Myocyte (in vitro differentiated cells): ENCODE measurements at places on chromosomes 2 and 18. TPM values are rescaled to one million over a fixed set of nuclear protein-coding genes. Genes with fewer than 3 reads are reported as not detected.

DNA sequence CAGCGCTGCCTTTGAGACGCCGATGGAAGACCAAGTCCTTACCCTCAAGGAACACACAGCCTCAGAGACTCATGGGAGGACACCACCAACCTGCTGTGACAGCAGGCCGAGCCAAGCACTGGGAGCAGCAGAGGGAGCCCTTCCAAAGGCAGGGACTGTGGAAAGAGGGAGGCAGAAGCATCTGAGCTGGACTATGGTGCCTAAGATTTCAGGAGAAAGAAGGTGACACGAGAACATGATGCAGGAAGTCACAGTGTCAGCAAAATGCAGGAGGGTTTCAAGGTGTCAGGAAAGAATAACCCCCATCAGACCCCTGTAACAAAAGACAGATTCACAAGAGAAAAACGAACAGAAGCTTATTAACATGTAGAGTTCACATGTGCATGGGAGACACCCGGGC, 24.2 kb upstream of the COX7A2L start:
- DNase-seq = peak; percentile 54

DNA sequence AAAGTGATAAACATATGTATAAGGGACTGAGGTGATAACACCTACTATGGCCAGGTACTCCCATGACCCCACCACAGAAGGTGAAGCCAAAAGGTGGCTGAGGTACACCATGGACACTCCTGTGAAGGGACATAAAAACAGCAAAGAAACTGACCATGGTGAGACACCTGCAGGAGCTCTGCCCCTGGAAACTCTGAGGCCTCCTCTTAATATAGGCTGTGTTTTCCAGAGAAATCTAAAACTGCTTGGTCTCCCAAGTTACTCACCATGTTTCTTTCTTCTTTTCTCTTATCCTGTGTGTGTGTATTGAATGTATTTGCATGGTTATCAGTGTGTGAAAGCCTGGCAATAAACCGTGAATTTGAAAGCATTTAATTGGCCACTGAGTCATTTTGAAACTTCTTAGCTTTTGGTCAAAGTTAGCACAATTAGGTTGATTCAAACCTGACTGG, 739.3 kb upstream of the GCFC2 start:
- DNase-seq = no peak

DNA sequence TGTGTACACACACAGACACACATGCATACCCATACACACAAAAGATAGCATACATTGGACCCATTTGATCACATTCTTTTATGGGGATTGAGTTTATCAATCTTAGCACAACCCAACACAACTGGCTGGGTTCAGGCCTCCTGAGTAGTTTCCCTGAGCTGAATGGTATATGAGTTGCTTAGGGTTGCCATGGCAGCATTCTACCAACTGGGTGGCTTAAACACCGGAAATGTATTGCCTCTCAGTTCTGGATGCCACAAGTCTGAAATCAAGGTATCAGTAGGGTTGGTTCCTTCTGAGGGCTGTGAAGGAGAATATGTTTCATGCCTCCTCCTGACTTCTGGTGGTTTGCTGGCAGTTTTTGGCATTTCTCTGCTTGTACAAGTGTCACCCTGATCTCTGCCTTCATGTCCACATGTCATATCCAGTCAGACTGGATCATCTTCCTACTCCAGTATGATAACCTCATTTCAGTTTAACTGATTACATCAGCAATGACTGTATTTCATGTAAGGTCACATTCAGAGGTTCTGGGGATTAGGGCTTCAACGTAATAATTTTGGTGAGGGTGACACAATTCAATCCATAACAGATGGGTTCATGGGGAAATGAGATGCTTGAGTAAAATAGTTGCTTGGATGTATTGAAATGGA, 212.7 kb downstream of the KCNE4 start:
- DNase-seq = no peak

DNA sequence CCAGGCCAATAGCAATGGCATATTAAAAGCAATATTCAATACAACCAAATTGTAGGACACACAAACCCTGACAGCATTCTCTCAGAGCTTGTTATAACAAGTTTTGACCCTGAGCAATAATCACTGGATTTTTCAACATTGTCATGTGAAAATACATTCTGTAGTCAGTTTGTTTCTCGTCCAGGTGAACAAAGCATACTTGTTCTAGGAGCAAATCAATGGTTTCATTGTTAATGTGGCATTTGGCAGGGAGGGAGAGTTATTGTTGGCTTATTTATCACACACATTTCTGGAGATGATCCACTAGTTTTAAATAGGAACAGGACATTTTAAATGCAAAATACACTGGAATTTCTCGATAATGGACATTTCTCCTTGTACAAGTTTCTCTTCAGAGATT, 69.9 kb upstream of the L3MBTL4 start:
- DNase-seq = no peak

DNA sequence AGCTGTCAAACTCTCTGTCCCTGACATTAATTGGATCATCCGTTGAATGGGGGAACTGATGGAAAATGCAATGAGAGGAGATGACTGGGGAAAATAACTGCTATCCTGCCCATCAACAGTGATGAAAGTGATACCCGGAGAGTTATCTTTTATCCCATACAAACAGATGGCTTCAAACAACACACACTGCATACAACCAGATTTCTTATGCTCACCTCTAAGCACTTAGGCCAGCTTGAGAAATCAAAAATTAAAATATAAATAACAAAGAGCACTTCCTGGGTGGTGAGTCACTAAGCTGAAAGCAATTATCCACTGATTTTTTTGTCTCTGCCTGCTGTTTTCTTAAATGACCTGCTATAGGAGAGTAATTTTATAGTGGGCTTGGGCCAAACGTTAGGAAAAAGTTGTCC, 237.6 kb upstream of the RGPD4 start:
- no peak for DNase-seq

DNA sequence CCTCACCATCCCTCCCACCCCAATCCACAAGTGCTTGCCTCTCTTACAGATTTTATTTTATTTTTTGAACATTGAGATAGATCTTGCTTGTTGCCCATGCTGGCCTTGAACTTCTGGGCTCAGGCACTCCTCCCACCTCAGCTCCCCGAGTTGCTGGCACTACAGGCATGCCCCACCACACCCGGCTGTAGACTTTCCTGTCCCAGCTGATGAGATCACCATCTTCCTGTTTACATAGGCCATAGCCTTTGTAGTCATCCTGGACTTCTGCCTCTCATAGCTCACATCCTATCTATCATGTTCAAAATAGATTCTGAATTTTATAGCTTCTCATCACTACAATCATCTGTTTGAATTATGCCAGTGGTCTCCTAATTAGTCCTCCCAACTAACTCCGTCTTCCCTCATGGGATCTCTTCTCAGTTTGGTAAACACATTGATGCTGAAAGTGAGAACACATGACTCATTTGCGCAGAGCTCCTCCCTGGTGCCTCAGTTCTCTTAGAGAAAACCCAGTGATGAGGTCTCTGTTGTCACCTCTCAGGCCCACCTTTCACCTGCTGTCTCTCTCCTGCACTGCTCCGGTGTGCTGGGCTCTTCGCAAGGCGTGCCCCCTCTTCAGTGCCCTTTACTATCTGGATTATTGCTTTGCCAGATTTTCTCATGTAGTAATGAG, 243.0 kb downstream of the ZNF407 start:
- no peak for DNase-seq

DNA sequence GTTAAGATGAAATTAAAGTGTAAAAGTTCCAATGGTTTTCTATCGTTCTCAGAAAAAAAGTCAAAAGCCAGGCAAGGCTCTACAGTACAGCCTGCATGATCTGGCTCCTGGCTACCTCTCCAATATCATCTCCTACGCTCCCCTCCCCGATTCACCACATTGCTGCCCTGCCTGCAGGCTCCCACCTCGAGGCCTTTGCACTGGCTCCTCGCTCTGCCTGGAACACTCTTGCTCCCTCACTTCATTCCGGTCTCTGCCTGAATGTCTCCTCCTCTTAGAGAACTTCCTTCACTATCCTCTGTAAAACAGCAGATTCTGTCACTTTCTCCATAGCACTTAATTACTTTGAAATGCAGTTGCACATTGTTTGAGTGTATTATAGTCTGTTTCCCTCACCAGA, 72.5 kb downstream of the KLF7 start:
- no peak for DNase-seq

- DNase-seq = no peak
Observed at GRCh38 chr2:134142341-134142738, 111.5 kb upstream of the MGAT5 start.

DNA sequence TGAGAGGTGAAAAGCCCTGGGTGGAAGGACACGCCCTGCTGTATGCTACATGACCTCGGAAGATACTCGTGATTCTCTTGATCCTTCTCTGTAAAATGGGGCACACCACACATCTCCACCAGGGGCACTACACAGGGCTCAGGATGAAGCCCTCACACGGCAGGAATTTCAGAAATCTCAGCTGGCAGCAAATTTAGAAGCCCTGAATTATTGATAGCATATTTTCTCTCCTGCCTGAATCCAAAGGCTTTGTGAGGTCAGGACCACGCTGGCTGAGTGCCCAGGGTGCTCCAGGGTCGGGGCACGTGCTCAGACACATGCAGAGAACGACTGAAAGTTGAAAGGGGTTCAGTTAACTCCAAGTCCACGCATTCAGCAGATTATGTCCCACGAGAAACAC, 42.1 kb upstream of the GALR1 start:
- DNase-seq = peak; percentile 90

- DNase-seq = peak; percentile 59
Observed at GRCh38 chr2:54029721-54030395, 59.1 kb upstream of the PSME4 start.

- no peak for DNase-seq
Observed at GRCh38 chr2:29064746-29065067, 9.6 kb downstream of the PCARE start.

- DNase-seq = no peak
Observed at GRCh38 chr2:226699321-226699720, 100.3 kb downstream of the IRS1 start.

DNA sequence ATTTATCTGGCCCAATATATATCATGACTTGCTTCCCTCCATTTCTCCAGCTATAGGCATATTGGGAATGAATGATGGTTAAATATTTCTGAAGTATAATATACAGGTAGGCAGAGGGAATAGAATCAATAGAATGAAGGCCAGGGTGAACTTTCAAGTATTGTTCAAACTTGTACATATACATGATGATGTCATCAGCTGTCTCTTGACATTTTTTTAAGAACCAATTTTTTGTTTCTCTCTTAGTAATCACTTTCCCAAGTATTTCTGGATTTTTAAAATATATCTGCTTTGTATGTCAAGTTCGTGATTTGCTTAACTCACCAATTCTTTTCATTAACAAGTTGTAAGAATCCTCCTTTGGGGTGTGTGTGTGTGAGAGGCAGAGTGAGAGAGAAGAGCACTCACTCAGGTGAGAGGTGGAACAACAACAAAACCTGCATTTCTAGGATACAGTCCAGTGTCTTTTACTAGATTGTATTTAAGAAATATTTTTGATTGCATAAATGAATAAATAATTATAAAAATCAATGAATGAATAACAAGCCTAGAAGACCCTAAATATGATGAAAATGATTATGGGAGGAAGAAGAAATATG, 1239.1 kb downstream of the LRP1B start:
- DNase-seq = no peak

DNA sequence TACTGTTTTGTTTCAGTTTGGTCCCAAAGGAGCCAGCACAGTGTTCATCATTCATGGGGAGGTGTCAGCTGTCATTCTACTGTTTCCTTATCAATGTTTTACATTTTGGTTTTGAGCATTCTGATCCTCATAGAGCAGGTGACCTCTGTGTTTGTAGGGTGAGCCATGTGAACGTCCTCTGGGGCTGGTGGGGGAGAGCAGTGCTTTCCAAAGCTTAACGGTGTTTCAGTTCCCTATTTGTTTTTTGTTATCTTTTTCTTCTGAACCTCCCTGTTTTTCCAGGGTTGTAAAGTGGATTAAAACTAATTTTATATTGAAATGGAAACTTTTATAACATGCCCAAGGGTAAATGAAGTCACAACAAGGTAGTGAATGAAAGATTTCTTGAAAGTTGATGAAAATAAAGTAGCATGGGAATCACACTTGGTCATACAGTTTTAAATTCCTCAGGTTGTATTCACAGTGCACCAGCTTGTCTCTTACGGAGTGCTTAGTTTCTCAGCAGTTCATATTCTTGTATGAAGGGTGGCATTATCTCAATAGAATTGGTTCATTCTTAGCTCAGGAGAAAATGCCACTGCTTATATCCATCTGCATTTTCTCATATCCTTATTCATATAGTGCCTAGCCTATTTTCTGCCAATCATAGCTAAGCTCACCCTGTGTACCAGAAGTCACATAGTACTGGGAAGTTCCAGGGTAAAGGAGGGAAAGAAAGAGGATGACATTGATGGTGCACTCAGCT, 54.5 kb downstream of the MAP4K4 start:
- DNase-seq = no peak

RFTN2 gene
- total RNA-seq = 6.2 and 6.8 TPM in 2 replicates

IAH1 gene
- 71.4 and 81.8 TPM in 2 replicates for total RNA-seq

FOSL2 gene
- total RNA-seq = 106 and 124 TPM in 2 replicates

AFF3 gene
- total RNA-seq = under 0.01 TPM in 1 of 2 replicates, not detected in the other

TAF1B gene
- 7.0 and 15.8 TPM in 2 replicates for total RNA-seq

CCDC121 gene
- 1.8 and 3.0 TPM in 2 replicates for total RNA-seq

SCG2 gene
- 81.7 and 112 TPM in 2 replicates for total RNA-seq
